ENCODE measurements at places on chromosomes 3 and 15.

- DNase-seq = no peak
These were observed 103.1 kb downstream of the TLE3 start for GRCh38 chr15:69994429-69995205.

DNA sequence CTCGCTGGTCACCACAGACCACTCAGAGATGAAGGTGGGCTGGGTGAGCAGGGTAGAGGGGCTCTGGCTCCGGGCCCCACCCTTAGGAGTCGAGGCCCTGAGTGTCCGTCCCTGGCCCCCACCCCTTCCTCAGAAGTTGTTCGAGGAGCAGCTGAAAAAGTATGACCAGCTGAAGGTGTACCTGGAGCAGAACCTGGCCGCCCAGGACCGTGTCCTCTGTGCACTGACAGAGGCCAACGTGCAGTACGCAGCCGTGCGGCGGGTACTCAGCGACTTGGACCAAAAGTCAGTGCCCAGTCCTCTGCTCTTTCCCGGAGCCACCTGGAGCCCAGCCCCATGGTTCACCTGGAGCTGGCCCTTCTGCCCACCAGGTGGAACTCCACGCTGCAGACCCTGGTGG is 28.5 kb downstream of the PTPN23 start:
- DNase-seq = no peak

- DNase-seq = peak; percentile 13
These were observed 574 bp downstream of the SLC38A3 start for GRCh38 chr3:50205413-50206276.

- peak; percentile 40 for DNase-seq
These were observed 60.8 kb upstream of the UMPS start for GRCh38 chr3:124669470-124669869.

- DNase-seq = peak; percentile 56
These were observed 4.9 kb downstream of the TLR9 start for GRCh38 chr3:52220380-52221026.

DNA sequence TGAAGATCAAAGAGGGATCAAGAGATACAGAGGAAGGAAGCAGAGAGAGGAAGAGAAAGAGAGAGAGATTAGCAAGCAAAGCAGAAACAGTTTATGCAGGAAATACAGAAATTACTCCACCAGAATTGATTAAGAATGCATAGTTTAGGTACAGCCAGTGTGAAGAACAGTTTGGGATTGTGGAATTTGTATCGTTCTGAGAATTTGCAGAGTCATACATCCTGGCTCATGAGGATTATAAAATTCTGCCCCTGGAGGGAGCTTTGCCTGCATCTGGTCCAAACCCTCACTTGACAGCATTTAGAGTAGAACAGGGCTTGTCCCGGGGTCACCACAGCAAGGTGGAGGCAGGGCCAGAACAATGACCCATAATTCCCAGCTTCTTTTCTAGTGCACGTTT is 44.1 kb downstream of the MASP1 start:
- DNase-seq = no peak

- no peak for DNase-seq
These were observed 76.7 kb upstream of the STRIT1 start for GRCh38 chr3:155370198-155370597.

DNA sequence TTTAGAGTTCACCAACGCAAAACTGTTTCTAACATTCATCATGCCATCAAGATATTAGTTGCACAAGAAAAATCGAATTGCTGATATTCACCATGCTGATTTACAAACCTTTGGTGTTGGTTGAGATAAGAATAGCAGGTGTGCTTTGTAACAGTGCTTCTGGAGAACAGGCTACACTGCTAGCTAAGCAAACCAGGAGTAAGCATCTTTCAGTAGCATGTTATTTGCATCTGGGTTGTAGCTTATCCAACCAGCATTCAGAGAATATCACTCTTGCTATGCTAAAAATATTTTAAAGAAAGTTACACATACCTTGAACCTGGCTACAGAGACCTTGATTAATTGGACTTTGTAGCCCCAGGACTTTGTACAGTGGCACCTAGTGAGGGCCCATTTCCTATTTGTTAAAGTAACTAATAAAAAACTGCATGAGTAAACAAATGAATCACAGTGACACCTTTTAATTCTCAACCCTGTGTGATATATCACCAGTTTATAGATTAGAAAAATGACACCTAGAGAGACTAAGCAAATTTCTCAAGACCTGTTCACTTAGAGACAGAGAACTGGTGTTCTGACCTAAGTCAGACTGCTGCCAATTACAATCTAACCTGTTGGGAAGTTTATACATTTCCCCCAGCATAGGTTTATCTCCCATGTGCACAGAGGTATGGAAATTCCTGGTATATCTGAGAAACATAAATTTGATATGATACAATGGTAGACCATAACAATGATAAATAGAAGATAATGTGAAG is 435.5 kb upstream of the TGFBR2 start:
- no peak for DNase-seq

GRCh38 chr3:171282041-171282440 is 178.2 kb downstream of the TNIK start:
- DNase-seq = peak; percentile 84

DNA sequence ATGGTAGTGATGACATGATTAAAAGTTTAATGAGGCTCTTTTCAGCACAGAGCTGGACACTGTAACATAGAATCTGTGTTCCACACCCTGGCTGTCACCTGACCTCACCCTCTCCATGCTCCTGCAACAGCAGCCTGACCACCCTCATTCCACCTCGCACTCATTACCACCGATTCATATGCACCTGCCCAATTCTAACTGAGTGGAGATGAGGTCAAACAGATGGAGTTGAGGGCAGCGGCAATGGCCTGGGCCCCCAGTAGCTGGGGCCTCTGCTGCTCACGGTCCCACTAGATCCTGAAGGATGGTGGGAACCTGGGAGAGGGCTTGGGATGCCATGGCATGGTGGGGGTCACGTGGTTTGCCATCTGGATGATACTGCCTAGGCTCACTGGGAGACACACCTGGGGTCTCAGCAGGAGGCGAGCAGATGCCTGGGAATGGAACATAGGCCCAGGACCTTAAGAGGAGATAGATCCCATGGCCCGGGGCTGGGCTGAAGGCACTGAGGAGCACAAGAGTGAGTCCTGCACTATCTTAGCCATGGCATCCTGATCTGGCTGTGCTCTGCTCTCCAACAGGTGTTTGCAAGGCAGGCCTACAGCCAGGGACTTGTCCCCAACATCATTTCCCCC is 1.3 kb downstream of the SCN5A start:
- DNase-seq = no peak

DNA sequence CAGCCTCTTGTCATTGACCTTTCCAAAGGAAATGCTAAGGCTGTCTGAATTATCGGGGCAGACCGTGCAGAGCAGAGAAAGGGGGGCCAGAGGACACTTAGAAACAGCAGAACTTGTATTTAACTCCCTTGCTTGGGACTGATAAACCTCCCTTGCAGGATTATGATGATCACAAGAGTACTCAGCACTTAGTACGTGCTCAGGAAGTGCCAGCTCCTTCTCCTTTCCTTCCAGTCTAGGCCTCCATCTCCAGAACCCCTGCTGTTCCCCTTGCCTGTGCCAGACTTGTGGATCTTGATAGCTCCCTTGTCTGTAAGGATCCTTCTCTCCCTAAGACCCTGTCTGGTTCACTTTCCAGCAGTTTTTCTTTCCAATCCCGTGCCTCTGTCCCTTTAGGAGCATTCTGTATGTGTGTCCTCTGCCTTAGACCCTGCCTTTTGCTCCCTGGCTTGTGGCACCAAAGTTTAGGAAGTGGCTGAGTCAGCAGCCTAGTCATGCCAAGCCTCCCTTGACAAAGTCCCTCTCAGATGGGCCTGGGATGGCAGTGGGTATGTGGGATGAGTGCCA is 747 bp downstream of the SORD start:
- DNase-seq = peak; percentile 9

Data from iris pigment epithelial cell (primary cell).